ENCODE measurements at places on chromosomes 5 and 9.

- DNase-seq: no peak
These were observed 232.7 kb downstream of the CCDC171 start for GRCh38 chr9:15785584-15785983.

GRCh38 chr5:174303437-174304045, 258.0 kb downstream of the NSG2 start:
- DNase-seq: no peak

DNA sequence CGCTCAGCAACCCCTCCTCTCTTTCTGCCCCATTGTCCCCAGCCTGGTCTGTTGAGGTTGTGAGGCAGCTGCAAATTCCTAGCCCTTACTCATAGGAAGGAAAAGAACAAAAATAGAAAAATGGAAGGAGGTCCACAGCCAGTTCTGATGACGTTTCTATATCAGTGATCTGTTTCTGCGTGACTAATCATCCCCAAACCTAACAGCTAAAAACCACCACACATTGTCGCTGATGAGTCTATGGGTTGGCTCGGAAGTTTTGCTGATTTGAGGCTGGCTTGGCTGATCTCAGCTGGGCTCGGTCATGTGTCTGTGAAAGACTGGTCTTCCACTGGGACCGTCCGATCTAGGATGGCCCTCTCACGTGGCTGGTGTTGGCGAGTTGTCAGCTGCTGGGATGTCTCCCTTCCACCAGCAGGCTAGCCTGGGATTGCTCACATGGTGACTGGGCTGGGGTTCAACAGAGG, 200.6 kb upstream of the ZNF618 start:
- DNase-seq: no peak

GRCh38 chr9:104758974-104759373, 5.0 kb upstream of the NIPSNAP3B start:
- DNase-seq: no peak

GRCh38 chr9:38074441-38074961, 5.5 kb upstream of the SHB start:
- DNase-seq: no peak

- no peak for DNase-seq
These were observed 527.2 kb downstream of the NR2F1-AS1 start for GRCh38 chr5:93053825-93054224.

DNA sequence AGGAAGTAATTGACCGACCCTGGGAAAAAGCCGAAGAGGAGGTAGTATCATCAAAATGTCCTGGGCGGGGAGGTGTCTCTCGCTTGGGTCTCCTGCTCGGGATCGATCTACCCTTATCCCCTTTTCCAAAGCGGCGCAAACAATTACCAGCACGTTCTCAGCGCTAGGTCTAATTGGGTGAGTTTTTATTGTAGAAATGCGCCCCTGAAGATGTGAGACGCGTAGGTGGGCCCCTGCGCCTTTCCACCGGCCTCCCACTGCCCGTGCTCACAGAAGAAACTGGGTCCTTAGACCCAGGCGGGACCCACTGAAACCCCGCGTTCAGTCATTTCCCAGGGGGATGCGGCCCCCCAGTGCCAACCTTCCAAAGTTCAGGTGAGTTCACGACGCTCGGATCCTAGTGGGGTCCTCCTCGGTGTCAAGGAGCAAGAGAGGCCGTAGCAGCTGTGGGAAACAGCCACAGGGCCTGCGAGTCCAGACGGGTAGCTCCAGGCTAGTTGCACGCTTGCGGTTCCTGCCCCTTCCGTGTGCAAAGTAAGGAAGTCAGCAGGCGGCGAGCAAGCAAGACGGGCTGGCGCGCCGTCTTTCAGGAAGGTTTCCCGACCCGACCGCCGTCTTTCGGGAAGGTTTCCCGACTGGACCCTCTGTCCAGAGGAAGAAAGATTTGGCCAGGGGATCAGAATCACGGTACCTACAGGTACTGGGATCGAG, 1.5 kb downstream of the SMIM32 start:
- DNase-seq: peak; percentile 78

DNA sequence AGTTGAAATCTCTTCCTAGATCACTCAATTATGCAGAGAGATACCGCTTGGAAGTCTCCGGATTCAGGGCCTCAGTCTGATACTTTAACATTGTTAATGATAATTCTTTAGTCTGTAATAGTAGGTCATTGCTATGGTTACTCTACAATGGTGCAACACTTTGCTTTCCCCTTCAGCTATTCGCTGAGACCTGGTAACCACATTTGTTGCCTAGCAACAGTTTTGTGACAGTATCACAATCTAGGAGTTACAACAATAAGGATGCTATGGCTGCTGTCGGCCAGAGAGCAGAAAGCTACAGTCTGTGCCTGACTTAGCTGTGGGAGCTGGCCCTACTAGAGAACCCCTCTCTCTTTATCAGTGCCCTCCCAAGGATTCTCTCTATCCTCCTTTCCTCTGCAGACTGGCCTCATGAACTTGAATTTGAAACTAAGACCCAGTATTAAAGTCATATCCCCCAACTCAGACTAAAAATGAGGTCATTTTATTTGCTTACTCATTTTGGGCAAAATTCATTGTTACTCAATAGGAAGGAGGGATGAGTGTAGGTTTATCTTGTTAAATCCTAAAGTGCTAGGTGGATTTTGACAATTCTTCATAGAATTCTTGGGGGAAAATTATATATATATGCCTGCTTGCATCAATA, 39.3 kb downstream of the NR2F1 start:
- peak; percentile 80 for DNase-seq

DNA sequence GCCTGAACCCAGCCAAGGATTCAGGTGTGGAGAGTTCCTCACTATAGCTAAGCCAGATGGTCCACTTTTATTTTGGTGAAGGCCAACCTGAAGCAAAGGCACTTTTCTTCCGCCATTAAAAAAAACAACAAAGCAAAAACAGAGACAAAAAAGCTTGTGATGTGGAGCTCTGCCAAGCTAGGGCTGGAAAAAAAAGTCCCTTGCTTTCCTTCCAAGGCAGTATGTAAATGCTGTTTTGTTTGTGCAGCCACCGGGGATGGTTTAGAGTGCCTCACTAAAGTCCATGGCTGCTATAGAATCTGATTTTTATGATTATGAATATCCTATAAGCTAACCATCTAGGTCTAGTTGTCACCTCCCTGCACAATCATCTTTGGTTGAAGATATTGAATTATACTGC, 14.9 kb downstream of the MEGF10 start:
- DNase-seq: no peak

GRCh38 chr5:133341296-133341695, 271.0 kb downstream of the FSTL4 start:
- DNase-seq: no peak

DNA sequence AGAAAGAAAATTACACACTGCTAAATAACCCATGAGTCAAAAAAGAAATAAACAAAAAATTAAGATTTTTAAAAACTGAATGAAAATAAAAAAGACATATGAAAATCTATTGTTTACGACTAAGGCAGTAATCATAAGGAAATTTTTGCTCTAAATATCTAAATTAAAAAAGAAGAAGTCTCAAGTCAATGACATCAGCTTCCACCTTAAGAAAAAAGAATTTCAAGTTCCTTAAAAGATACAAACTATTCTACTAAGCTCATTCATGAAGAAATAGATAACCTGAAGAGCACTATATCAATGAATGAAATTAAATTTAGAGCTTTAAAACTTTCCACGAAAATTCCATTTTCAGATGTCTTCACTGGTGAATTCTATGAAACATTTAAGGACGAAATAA, 15.7 kb upstream of the STARD4 start:
- no peak for DNase-seq

- DNase-seq: peak; percentile 38
These were observed 232.8 kb downstream of the PDE4D start for GRCh38 chr5:59660737-59661136.

- no peak for DNase-seq
These were observed 67.8 kb downstream of the DROSHA start for GRCh38 chr5:31464081-31464480.

DNA sequence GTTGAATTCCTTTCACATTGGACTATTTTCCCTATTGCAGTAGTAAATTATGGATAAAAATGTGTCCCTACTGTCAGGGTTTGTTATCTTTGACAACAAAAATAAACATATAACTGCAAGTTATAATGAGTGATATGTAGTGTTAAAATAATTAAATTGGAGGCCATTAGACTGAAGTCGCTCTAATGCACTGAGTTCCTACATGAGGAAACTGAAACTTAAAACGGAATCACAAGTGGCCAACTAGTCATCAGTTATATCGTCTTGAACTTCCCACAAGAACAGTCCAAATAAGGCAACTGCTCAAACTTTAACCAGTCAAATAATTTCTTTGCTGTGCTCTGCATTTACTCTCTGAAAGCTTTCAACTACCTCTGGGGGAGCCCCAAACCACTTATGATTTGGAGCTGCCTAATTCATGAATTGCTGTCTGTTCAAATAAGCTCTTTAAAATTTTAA, 2.1 kb upstream of the IFT74 start:
- DNase-seq: no peak

GRCh38 chr5:12854386-12854785, 950.1 kb upstream of the CTNND2 start:
- no peak for DNase-seq

- DNase-seq: peak; percentile 76
These were observed at the start of gene ADAMTS19 for GRCh38 chr5:129459777-129460671. Gene ADAMTS19 (plus strand): TSS chr5:129460298. CDS start chr5:129460392, 94 bp downstream.

- no peak for DNase-seq
These were observed 12.5 kb upstream of the PARP8 start for GRCh38 chr5:50653946-50654345.

DNA sequence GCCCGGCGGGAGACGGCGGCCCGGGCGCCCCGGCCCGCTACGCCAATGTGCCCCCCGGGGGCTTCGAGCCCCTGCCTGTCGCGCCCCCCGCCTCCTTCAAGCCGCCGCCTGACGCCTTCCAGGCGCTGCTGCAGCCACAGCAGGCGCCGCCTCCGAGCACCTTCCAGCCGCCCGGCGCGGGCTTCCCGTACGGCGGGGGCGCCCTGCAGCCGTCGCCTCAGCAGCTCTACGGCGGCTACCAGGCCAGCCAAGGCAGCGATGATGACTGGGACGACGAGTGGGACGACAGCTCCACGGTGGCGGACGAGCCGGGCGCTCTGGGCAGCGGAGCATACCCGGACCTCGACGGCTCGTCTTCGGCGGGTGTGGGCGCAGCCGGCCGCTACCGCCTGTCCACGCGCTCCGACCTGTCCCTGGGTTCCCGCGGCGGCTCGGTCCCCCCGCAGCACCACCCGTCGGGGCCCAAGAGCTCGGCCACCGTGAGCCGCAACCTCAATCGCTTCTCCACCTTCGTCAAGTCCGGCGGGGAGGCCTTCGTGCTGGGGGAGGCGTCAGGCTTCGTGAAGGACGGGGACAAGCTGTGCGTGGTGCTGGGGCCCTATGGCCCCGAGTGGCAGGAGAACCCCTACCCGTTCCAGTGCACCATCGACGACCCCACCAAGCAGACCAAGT, 723 bp downstream of the SNX18 start:
- DNase-seq: peak; percentile 60

DNA sequence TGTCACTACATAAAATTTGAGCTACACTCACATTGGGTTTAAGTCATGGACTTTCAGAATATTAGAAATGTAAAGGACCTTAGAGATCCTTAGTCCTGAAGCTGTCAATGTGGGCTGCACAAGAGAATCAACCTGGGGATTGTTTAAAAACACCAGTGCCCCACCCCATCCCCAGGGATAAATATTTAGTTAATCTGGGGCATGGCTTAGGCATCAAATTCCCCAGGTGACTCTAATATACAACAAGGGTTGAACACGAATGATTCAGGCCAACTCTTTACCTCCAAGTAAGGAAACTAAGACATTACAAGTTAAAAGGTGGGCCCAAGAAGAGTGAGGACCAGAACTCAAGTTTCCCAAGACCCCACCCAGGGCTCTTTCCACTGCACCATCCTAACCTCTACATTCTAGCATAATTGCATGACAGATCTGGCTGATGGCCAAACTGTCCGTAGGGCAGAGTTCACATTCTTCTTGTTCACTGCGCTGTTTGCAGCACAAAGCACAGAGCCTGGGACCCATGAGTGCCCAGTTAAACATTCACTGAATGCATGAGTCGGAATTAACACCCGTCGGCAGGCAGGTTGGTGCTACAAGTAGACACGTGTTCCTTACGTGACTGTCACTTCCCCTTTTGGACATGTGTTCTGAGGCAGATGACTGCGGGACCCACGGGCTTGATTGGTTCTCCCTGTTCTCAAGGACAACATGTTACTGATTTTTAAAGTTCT, 25.2 kb downstream of the CYFIP2 start:
- DNase-seq: no peak

- peak; percentile 38 for DNase-seq
These were observed 8.7 kb downstream of the STK10 start for GRCh38 chr5:172178991-172179989.

GRCh38 chr5:130424341-130424740, 520.1 kb downstream of the CHSY3 start:
- DNase-seq: no peak

DNA sequence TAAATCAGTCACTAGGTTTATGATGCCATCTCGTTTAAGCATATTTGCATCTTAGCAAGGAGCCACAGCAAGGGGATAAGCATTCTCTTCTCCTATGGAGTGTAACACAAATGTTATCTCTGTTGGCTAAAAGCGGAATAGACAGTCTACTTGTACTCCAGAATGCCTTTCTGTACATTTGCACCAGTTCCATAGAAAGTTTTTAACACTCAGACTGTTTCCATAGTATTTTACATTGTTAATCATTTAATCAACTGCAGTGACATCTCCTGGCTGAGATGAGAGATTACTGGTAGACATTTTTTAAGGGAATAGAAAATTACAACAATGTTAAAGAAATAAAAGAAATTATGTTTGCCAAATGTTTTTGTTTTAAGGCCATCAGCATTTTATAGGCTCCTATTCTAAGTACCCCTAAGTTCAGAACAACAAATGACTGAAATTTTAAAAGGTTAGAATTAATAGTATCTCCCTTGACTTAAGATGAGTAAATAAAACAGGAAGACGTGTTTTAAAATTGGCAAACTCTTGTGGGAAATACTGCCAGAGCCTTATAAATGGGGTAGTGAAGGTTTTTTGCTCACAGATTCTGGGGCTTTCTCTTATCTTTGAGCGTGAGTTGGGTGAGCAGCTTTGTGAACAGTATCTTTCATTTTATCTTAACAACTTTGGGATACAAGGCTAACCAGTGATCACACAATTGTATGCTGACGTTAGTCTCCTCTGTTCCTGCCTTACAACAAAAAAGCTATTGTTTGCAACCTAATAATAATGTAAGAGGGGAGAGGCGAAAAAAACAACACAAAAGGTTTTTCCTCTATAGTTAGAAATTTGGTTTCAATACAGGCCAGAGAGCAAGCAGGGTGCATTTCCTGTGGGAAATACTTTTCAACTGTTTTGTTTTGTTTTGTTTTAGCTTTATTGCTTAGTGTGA, 294.3 kb downstream of the FBXL7 start:
- no peak for DNase-seq

GRCh38 chr9:36400332-36401163, 479 bp upstream of the RNF38 start:
- peak; percentile 88 for DNase-seq

DNA sequence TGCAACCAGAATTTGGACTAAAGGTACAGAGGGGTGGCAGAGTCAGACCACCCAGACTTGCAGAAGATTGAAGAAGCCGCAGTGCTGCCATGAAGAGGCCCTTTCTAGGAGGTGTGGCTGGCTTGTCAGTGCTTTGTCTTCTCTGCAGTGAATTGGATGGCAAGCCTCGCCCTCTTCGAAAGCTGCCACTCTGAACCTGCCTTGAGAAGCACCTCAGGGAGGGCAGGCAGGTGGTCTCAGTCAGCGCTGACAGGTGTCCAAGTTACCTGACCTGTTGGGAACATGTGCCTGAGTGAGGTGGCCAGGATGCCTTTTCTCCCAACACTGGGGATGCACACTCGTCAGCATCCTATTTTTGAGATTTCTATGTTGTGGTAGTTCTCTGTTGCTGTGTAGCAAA, 6.2 kb downstream of the TENT4A start:
- no peak for DNase-seq
